Osteoblast (primary cell): ENCODE measurements at places on chromosomes 3 and 15.

DNA sequence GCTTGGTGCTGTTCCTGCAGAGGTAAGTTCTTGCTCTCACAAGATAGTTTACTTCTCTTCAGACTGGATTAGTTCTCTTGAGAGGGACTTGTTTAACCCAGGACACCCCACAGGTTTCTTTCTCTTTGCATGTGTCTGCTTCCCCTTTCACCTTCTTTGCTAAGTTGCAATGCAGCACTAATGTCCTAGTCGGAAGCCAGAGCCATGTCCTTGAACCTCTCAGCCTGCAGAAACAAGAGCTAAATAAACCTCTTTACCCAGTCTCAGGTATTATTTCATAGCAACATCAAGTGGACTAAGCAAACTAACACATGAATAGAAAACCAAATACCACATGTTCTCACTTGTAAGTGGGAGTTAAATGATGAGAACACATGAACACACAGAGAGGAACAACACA, 915.2 kb downstream of the NSUN3 start:
- no peak overlapping the region for H3K4me3 ChIP-seq
- no peak overlapping the region for H3K27ac ChIP-seq
- no peaks in the 10 kb centered on the region for H3K4me1 ChIP-seq
- H3K36me3 ChIP-seq: no peaks in the 10 kb centered on the region

DNA sequence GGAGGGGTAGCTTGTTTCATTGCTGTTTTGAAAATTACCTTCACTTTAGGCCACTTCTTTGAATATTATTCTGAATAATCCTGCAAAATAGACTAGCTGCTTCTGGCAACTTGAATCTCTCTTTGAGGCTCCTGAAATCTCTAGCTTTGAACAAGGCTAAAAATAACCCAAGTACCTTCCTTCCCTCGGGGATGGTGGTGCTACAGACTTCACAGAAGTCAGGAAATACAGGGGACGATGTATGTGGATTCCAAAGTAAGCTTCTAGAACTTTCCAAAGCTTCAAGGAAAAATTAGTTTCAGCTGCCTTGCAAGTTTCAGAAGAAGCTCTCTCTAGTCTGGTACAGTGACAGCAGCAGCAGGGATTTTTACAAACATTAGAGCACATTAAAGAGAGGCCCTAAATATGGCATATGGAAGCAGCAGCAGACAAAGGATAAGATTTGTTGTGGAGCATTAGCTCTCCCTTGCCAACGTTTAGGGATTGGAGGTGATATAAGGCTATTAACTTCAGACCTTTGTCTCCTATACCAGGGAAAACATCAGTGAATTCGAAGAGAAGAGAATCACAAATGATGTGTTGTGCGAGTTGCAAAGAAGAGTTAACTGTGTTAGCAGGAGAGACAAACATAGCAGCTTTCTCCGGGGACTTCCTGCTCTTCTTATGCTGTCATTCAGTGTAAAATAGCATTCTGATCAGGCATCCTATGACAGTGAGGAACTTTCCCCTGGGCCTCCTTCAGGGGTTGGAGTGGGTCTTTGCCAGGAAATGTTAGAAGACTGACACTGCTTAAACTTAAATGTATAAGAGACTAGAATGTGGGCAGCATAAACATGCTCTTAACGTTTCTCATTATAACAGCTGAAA, 783.0 kb upstream of the ARPP21 start:
- H3K27ac ChIP-seq: no peak overlapping the region
- no peaks in the 10 kb centered on the region for H3K36me3 ChIP-seq
- no peaks in the 10 kb centered on the region for H3K27me3 ChIP-seq
- no peaks in the 10 kb centered on the region for H3K4me1 ChIP-seq
- no peak for DNase-seq

- peak within 1 kb of the TSS; percentile 93 for H3K4me3 ChIP-seq
- no peaks in the 10 kb centered on the region for H3K27me3 ChIP-seq
- peak within 1 kb of the TSS; percentile 93 for H3K27ac ChIP-seq
Observed at GRCh38 chr3:56556908-56557830, at the start of gene CCDC66. TSS of gene CCDC66 (plus strand) at chr3:56557175. CDS start at chr3:56557243, 68 bp downstream.

- no peak overlapping the region for H3K4me3 ChIP-seq
- no peaks in the 10 kb centered on the region for H3K27me3 ChIP-seq
- H3K4me1 ChIP-seq: no peaks in the 10 kb centered on the region
- DNase-seq: no peak
Observed at GRCh38 chr3:164806188-164806587, 272.1 kb downstream of the SI start.
